NCI-H2081 treated with DMSO at 0.1 percent for 48 hours (cell line): ENCODE measurements at places on chromosomes 1 and 21.

GRCh38 chr1:2819429-2819828, 17.9 kb upstream of the TTC34 start:
- no peak for DNase-seq

- no peak for DNase-seq
Observed at GRCh38 chr1:177432897-177433296, 262.1 kb downstream of the BRINP2 start.

DNA sequence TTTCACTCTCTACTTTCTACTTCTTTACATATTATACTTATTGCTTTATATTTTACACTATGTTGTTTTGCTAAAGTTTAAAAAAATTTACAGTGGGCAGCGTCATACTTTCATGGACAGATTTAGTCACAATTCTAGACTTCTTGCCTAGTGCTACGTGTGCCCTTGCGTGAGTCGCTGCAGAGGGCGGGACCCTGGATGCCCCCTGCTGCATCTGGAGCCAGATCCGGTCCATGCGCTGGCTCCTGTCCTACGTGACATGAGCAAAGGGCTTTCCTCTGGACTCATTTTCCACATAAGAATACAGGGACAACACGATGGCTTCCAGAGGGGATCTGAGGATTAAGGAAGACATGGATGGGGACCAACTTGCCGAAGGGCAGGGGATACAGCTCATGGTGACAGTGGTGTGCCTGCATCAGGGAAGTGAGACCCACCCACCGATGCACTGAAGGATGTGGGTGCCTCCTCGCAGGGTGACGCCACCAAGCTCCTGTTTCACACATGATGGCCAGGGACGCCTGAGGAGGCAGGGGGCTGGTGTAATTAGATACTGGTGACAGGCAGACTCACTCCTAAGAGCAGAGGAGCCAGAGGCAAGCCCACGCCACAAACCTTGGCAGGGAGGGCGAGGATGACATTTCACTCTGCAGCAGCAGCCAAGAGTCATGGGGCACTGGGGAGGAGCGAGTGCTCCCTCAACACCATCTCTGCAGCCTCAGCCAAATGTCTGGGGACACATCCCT, 86.6 kb downstream of the DMRTB1 start:
- no peak for DNase-seq

DNA sequence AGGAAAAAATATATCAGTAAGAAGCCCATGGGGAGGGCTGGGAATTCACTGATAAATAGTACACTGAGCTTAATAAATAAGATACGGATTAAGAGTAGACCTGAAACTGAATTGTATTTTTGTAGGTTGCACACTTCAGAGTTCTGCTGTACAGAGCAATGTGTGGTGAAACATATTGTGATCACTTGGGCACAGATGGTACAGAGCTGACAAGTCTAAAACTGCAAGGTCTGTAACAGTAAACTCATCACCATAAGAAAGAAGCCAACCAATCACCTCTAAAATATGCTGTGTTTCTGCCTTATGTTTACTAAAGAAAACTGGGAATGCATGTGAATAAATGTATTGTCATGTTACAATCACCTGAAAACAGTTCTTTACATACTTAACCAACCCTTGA, 360.7 kb downstream of the MRPL39 start:
- no peak for DNase-seq

DNA sequence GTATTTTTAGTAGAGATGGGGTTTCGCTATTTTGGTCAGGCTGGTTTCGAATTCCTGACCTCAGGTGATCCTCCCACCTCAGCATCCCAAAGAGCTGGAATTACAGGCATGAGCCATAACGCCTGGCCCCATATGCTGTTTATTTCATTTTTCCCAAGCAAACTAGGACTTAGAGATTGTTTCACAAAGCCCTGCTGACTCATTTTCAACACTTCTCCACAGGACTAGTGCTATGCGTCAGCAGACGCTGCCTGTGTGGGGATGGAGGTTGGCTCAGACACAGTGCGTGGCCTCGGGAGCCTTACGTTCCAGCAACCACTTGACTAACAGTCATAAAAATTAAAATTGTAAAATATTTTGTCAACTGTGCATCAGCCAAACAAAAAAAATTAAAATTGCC, 22.7 kb downstream of the PKNOX1 start:
- no peak for DNase-seq

GRCh38 chr1:26409191-26409807, 1.3 kb upstream of the LIN28A start:
- no peak for DNase-seq

DNA sequence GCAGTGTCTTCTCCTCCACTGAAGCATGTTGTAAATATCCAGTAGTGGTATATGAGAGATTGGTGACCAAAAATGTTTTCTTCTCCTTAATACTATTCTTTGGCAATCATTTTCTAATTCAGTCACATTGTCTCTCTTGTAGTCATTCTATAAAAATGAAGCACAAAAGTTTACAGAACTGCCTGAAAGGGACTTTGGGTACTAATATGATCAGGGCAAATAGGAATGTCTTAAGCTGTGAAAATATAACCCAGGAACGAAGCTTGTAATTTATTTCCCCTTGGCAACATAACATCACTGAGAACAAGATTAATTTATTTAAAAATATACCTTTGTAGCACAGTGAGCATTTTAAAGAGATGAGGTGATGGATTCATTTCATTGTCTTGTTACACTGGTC, 4.9 kb downstream of the B3GALT2 start:
- no peak for DNase-seq

GRCh38 chr1:183864611-183865010, 59.7 kb downstream of the RGL1 start:
- DNase-seq: no peak

DNA sequence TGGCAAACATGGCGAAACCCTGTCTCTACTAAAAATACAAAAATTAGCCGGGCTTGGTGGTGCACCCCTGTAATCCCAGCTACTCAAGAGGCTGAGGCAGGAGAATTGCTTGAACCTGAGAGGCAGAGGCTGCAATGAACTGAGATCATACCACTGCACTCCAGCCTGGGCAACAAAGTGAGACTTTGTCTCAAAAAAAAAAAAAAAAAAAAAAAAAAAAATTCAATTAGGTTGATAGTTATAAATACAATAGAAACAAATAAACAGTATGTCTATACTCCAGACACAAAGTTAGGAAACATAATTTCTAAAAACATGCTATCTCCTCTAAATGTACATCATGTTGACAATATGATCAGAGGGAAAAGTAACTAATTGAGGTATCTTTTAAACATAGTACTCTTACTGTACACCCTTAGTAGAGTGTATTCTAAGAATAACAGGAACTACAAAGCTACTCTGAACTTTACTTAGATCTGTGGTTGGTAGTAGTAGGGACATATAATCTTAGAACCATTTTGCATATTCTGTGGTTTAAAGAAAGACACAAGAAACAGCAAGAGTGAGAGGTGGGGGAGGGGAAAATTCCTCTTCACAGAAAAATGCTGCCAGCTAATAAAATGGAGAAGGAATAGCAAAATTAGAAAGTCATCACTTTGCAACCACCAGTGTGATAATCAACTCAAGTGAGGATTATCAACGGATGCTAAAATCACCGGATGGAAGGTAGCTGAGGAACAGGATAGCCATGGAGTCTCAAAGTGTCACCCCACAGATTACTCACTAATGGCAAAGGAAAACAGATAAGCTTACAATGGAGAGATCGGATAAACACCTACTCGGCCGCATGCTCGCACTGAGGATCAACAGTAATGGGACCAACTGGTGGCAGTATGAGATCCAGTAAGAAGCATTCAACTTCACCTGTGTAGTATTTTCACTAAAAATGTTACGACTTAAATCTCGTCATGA, 35.0 kb downstream of the MTOR start:
- no peak for DNase-seq

DNA sequence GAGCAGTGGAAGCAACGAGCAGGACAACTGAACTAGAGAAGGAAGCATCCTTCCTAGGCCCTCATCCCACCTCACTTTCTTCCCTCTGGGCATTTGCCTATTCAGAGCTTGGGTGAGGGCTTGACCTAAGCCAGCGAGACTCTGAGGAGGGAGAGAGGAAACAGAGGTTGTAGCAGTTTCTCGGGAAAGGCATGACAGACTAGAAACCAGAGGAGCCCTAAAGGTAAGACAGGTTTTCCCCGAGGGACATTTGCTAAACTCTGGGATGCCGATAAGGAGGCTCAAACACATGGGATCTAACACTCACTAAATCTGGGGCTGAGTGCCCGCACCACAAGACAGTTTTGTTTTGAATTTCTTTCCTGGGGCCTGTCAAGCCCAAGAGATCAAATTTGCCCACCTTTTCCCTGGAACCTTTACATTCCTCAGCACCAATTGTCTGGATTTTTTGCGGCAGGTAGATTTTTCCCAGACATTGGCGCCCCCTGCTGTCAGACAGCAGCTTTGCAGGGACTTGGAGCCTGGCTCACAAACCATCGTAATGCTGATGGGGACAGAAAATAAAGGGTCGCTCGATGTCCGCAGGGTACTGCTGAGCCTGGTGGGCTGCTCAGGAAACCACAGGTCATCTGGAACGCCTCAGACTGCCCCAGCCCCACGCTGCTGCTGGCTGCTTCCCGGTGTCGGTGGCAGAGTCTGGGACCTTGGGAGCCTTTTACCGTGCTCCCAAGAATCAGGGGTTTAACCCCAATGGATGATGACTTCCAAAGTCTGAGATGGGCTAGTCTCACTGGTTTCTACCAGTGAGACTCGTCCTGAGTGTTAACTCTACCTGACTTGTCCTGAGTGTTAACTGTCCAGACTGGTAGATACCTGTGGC, 23.4 kb upstream of the TSPAN2 start:
- no peak for DNase-seq

- no peak for DNase-seq
Observed at GRCh38 chr1:28118640-28119307, 30.4 kb upstream of the EYA3 start.

- no peak for DNase-seq
Observed at GRCh38 chr1:201565771-201566528, 27.0 kb downstream of the NAV1 start.

GRCh38 chr1:154304664-154305337, 16.1 kb upstream of the AQP10 start:
- no peak for DNase-seq

DNA sequence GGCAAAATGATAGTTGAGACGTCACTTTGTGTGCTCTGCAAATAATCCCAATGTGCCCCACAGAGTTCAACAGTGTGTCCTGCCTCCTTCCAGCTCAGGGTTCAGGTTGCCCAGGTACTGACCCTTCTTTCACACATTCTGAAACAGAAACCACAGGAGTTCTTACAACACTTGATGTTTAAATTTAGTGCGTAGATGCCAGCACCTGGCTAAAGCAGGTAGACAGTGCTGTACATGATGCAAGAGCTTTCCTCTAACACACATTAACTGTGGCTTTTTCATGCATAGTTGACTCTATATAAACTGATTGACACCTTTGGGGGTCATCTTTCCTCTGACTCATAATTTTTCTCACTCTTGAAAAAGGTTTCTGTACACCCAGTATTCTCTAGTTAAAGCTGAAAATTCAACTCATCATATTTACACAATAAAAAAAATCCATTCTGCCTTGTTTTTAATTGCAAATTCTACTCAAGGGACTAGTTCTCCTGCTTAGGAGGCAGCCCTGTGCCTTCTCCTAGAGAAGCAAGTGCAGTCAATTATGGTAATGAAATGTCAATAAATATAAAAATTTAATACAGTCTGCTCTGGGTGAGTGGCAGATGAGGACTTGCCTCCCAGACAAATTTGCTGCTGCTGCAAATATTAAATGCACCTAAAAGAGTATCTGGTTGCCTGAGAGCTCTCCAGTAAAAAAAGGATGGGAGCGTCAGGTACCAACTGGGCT, 91.4 kb downstream of the NR5A2 start:
- no peak for DNase-seq

DNA sequence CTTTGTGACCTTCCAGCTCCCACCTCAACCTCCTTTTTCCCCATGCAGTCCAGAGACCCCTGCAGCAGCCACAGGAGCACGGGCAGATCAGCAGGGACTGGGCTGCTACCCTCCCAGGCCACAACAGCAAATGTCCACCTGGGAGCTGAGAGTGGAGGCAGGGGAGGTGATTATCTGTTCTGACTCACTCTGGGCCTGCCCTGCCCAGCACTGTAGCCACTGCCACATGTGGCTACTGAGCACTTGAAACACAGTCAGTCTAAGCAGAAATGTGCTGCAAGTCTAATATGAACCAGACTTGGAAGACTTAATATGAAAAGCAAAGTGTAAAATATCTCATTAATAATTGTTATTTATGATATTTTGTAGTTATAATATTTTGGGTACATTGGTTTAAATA, 148.9 kb upstream of the VANGL1 start:
- no peak for DNase-seq

DNA sequence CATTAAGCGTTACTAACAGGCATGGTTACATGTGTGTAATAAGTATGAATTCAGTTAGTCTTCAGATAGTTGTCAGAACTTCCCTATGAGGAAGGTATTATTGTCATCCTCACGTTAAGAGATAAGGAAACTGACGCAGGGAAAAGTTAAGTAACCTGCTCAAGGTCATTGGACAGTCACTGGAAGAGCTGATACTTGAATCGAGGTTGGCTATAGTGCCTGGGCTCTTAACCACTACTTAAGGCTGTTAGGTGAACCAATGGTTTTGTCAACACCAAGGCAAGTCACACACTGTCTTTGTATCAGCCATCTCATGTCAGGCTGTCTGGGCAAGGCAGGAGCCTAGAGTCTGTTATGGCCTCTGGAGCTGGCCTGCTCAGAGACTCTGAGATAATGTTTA, 16.2 kb downstream of the MFSD2A start:
- DNase-seq: no peak

DNA sequence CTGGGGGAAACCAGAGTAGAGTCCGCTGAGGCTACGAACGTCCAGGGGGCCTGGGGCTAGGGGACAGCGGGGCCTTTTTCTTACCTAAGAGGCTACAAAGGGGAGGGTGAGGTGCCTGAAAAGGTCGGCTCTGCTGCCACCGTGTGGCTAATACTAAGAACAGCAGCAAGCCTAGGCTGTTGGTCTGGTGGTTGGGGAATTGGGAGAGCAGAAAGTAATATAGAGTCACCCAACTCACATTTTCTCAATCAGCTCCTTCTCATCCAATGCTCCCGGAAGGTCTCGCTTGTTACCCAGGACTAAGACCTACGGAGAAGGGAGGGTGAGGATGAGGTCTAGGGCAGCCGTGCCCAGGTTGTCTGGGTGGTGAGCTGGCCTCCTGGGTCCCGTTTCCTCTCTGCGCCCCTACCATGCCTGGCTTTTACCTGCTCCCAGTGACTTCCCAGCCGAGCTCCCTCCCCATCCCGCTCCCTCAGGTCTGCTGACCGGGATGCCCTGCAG, 9.3 kb downstream of the ARL8A start:
- DNase-seq: peak; percentile 10

GRCh38 chr1:83746234-83746633, 252.7 kb downstream of the TTLL7 start:
- DNase-seq: no peak

- DNase-seq: no peak
Observed at GRCh38 chr1:86581231-86581630, 34.4 kb downstream of the CLCA4 start.
